ENCODE measurements at places on chromosomes 2 and 18. TPM values are rescaled to one million over a fixed set of nuclear protein-coding genes. Genes with fewer than 3 reads are reported as not detected.

The PTPN2 gene
- 60.3 TPM for total RNA-seq

The SP140 gene
- total RNA-seq: 111 TPM

The TXNDC2 gene
- total RNA-seq: not detected

The CCDC85A gene
- not detected for total RNA-seq

- H3K27me3 ChIP-seq: no peaks in the 10 kb centered on the region
- H3K36me3 ChIP-seq: peaks cover 6% of the 10 kb centered on the region
- no peak for DNase-seq
- H3K4me1 ChIP-seq: peaks cover 68% of the 10 kb centered on the region
- H3K27ac ChIP-seq: peak overlapping the region; percentile 69
- peak overlapping the region; percentile 60 for H3K4me3 ChIP-seq
Observed at GRCh38 chr2:191014653-191015020, 666 bp upstream of the STAT1 start.

- no peak overlapping the region for H3K27ac ChIP-seq
- no peak overlapping the region for H3K4me3 ChIP-seq
- no peak for DNase-seq
- no peaks in the 10 kb centered on the region for H3K36me3 ChIP-seq
Observed at GRCh38 chr2:203789618-203790017, 78.0 kb upstream of the CTLA4 start.

GRCh38 chr2:208086029-208086428 is 38.3 kb downstream of the CRYGD start:
- H3K4me3 ChIP-seq: no peak overlapping the region
- H3K36me3 ChIP-seq: no peaks in the 10 kb centered on the region
- no peak for DNase-seq
- H3K27ac ChIP-seq: no peak overlapping the region
- no peaks in the 10 kb centered on the region for H3K27me3 ChIP-seq

DNA sequence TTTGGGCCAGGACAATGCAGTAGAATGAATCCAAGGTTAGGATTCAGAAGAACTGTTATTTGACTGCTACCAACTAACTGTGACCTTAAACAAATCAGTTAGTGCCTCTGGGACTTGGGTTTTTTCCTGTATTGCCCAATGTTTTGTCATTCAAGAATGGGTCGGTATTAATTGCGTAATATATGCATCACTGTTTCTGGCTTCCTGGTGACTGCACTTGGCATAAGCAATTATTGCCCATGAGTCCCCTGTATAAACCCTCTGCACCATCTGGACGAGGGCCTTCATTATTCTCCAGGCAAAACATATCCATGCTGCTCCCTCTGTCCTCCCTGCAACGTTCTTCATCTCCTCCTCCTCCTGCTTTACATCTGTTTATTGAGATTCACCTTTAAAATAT is 255.8 kb upstream of the LRRTM1 start:
- DNase-seq: no peak
- no peak overlapping the region for H3K27ac ChIP-seq
- H3K4me1 ChIP-seq: no peaks in the 10 kb centered on the region
- no peaks in the 10 kb centered on the region for H3K36me3 ChIP-seq

- H3K27ac ChIP-seq: no peak overlapping the region
- no peaks in the 10 kb centered on the region for H3K27me3 ChIP-seq
- H3K4me3 ChIP-seq: no peak overlapping the region
- H3K36me3 ChIP-seq: no peaks in the 10 kb centered on the region
Observed at GRCh38 chr18:62340996-62341395, 15.9 kb downstream of the TNFRSF11A start.

- no peak overlapping the region for H3K4me3 ChIP-seq
- H3K36me3 ChIP-seq: no peaks in the 10 kb centered on the region
- peaks cover 39% of the 10 kb centered on the region for H3K4me1 ChIP-seq
- H3K27me3 ChIP-seq: no peaks in the 10 kb centered on the region
Observed at GRCh38 chr18:58502628-58503027, 126.3 kb downstream of the ALPK2 start.

DNA sequence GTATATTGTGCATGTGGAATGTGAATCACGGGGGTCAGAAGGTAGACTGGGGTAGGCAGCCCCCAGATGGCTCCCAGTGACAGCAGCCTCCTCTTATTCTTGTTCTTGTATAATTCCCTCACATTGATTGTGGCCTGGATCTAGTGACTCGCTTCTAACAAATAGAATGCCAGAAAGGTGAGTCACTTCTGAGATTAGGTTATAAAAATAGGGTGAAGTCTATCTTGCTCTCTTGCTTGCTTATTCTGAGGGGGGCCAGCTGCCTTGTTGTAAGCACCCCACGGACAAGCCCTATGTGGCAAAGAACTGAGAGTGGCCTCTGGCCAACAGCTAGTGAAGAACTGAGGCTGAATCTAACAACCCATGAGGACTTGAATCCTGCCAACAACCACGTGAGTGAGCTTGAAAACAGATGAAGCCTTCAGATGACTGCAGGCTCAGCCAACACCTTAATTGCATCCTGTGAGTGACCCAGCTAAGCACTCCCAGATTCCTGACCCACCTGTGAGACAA is 15.6 kb upstream of the RMND5A start:
- H3K4me1 ChIP-seq: no peaks in the 10 kb centered on the region
- H3K27me3 ChIP-seq: no peaks in the 10 kb centered on the region
- H3K27ac ChIP-seq: no peak overlapping the region
- no peak for DNase-seq
- no peaks in the 10 kb centered on the region for H3K36me3 ChIP-seq

DNA sequence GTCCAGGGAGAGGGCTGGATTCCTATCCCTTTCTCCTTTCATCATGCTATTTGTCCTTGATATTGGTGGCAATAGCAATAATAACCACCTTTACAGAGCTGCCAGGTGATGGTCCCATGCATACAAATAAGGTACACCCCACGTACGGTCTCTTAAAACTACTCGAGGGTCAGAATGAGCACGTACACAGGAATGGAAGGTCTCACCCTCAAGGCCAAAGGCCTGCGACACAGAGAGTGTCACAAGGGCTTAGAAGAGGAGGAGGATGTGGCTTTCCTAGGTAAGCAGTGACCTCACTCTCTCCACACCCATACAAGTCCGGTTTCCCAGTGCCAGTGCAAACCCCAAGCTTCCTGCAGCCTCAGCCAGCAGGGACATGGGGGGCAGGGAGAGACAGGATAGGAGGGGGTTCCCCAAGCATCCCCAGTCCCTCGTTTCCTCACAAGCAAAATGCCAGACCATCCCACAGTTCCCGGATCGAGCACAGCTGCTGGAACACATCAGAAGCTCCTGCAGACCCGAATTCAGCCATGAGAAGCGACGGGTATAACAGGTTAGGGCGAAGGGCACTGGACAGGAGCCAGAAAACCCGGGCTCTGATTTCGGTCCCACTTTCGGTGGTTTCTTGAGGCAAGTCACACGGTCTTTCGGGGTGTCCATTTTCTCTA is 49.2 kb downstream of the PLB1 start:
- no peaks in the 10 kb centered on the region for H3K27me3 ChIP-seq
- peak overlapping the region; percentile 40 for H3K27ac ChIP-seq
- peak overlapping the region; percentile 35 for H3K4me3 ChIP-seq

DNA sequence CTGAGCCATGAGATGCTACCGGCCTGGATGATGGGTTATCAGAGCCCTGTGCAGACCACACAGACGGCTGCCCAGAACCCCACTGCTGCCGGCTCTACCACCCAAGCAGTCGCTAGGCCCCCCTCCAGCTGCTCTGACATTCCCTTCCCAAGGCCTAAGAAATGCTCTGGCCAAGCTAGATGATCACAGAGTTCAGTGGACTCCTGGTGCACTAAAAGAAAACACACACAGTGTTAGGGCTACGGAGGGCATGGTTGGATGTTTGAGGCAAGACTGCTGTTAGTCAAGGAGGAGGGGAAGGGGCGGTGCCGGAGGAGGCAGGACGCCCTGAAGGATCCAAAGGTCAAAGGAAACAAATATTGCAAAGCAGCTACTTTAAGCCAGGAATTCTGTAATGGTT is 174.5 kb downstream of the MYCN start:
- DNase-seq: no peak
- no peak overlapping the region for H3K27ac ChIP-seq
- H3K4me1 ChIP-seq: no peaks in the 10 kb centered on the region
- no peaks in the 10 kb centered on the region for H3K36me3 ChIP-seq
- H3K4me3 ChIP-seq: no peak overlapping the region

DNA sequence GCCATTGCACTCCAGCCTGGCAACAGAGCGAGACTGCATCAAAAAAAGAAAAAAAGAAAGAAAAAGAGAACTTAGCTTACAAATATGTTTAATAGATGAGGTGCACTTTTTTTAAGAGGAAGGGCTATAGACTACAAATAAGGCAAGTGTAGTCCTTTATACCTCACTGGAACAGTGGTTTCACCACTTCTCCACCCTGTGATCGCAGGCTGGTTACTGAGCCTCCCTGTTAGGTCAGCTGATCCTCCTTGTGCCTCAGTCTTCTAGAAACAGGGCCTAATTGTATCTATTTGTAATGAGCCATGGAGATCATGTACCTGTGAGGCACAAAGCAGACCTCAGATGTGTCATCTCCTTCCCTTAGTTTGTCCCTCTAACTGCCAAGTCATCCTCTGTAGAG is 4.5 kb downstream of the CXCR2 start:
- H3K27ac ChIP-seq: no peak overlapping the region
- no peaks in the 10 kb centered on the region for H3K36me3 ChIP-seq
- no peak overlapping the region for H3K4me3 ChIP-seq
- DNase-seq: no peak

GRCh38 chr2:137380610-137381009 is 583.7 kb upstream of the HNMT start:
- no peaks in the 10 kb centered on the region for H3K27me3 ChIP-seq
- no peak overlapping the region for H3K27ac ChIP-seq
- no peak for DNase-seq
- no peaks in the 10 kb centered on the region for H3K4me1 ChIP-seq
- no peak overlapping the region for H3K4me3 ChIP-seq

GRCh38 chr18:28574175-28574574 is 397.2 kb upstream of the CDH2 start:
- no peaks in the 10 kb centered on the region for H3K36me3 ChIP-seq
- no peaks in the 10 kb centered on the region for H3K27me3 ChIP-seq

DNA sequence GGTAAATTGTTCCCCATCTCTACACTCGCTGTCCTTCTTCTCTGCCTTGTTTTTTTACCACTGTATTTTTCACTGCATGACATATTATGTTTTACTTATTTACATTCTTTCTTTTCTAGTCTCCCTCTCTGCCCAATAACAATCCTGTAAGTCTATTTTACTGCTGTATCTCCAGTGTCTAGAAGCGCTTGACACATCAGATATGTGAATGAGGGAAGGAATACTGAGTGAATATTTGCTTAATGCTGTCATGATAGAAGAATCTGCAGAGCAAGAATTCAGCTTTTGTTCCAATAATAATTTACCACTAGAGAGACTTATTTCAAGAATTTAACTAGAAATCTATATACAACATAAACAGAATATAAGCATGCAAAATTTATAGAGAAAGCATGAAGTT is 99.5 kb downstream of the GALNT13 start:
- H3K4me1 ChIP-seq: no peaks in the 10 kb centered on the region
- no peaks in the 10 kb centered on the region for H3K27me3 ChIP-seq
- H3K4me3 ChIP-seq: no peak overlapping the region
- DNase-seq: no peak
- no peaks in the 10 kb centered on the region for H3K36me3 ChIP-seq

GRCh38 chr18:75208155-75208835 is 644 bp downstream of the PTGR3 start:
- H3K27me3 ChIP-seq: no peaks in the 10 kb centered on the region
- H3K4me1 ChIP-seq: peaks cover 44% of the 10 kb centered on the region
- no peaks in the 10 kb centered on the region for H3K36me3 ChIP-seq
- peak overlapping the region; percentile 55 for H3K27ac ChIP-seq

- no peaks in the 10 kb centered on the region for H3K36me3 ChIP-seq
- H3K4me3 ChIP-seq: no peak overlapping the region
- no peak for DNase-seq
- H3K27me3 ChIP-seq: no peaks in the 10 kb centered on the region
Observed at GRCh38 chr2:222241128-222241870, 57.5 kb downstream of the PAX3 start.

DNA sequence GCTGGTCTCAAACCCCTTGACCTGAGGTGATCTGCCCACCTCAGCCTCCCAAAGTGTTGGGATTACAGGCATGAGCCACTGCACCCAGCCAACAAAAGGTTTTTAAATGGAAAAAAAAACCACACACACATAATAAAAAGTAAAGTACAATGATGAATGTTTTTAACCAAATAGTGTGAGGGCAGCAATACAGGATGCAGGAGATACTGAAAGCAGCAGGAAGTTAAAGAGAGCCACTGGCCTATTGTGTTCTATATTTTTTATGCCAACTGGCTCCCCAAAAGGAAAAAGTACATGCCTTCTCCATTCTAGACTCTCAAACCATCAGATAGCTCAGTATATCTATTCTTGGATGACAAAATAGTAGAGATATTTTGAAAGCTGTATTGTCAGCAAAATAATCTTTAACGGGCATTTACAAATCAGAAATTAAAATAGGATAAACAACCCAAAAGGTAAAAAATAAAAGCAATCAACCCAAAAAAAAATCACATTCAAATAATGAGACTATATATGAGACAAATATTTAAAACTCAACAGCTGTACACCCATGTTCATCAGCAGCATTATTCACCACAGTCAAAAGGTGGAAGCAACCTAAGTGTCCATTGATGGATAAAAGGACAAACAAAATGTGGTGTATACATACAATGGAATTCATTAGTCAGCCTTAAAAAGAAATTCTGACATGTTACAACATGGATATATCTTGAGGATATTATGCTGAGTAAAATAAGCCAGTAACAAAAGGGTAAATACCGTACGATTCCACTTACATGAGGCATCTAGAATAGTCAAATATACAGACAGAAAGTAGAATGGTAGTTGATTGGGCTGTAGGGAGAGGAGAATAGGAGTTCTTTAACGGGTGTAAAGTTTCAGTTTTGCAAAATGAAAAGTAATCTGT is 26.2 kb downstream of the GPATCH11 start:
- H3K36me3 ChIP-seq: peaks cover 15% of the 10 kb centered on the region
- no peak overlapping the region for H3K4me3 ChIP-seq
- DNase-seq: no peak
- H3K27me3 ChIP-seq: no peaks in the 10 kb centered on the region
- no peaks in the 10 kb centered on the region for H3K4me1 ChIP-seq
- no peak overlapping the region for H3K27ac ChIP-seq

- H3K27me3 ChIP-seq: no peaks in the 10 kb centered on the region
- peaks cover 5% of the 10 kb centered on the region for H3K36me3 ChIP-seq
- no peak overlapping the region for H3K27ac ChIP-seq
Observed at GRCh38 chr2:159891917-159892730, 94.1 kb upstream of the CD302 start.

GRCh38 chr2:112055730-112056625 is 909 bp downstream of the TMEM87B start:
- peaks cover 26% of the 10 kb centered on the region for H3K4me1 ChIP-seq
- DNase-seq: no peak
- H3K36me3 ChIP-seq: peaks cover under 1% of the 10 kb centered on the region
- H3K27ac ChIP-seq: peak overlapping the region; percentile 85
- H3K4me3 ChIP-seq: peak overlapping the region; percentile 76

DNA sequence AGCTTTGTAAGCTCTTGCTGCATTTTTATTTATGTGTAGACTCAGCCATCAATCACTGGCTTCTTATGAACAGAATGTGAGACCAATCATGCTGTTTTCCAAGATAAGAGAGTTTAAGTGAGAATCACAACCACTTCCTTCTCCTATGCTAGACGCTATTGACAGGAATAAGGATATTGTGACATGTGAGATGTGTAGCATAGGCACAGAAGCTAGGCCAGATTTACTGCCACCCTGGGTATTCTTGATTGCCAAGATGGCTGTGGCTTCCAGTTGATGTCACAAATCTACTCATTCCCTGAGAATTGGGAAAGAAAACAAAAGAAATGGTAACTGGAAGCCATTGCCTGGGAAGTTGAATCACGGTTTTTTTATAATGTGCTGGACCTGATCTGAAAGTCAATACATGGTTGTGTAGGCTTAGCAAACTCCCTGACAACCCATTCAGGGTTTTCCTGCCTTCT is 49.9 kb downstream of the RAB27B start:
- no peaks in the 10 kb centered on the region for H3K27me3 ChIP-seq
- no peak for DNase-seq
- H3K4me3 ChIP-seq: no peak overlapping the region
- no peak overlapping the region for H3K27ac ChIP-seq
- H3K4me1 ChIP-seq: no peaks in the 10 kb centered on the region
- no peaks in the 10 kb centered on the region for H3K36me3 ChIP-seq
